Cardiac muscle cell (in vitro differentiated cells and primary cell): ENCODE measurements at places on chromosomes 2 and 18. TPM values are rescaled to one million over a fixed set of nuclear protein-coding genes. Genes with fewer than 3 reads are reported as not detected.

Gene CAPN13
- 0.17 TPM in 1 of 2 replicates, not detected in the other for polyA plus RNA-seq

Gene LIMS4
- polyA plus RNA-seq = 0.31 and 3.1 TPM in 2 replicates

GRCh38 chr2:207692206-207693065 lies 19.0 kb upstream of the CCNYL1 start:
- no peaks in the 10 kb centered on the region for H3K27me3 ChIP-seq
- no peak overlapping the region for H3K27ac ChIP-seq
- H3K36me3 ChIP-seq = no peaks in the 10 kb centered on the region

Gene COL4A4
- polyA plus RNA-seq = 0.07 and 0.16 TPM in 2 replicates

- DNase-seq = no peak
- no peaks in the 10 kb centered on the region for H3K36me3 ChIP-seq
- H3K27ac ChIP-seq = no peak overlapping the region
- H3K4me1 ChIP-seq = peaks cover 27% of the 10 kb centered on the region
- H3K4me3 ChIP-seq = no peak overlapping the region
Observed at GRCh38 chr2:205619600-205619999, 62.7 kb upstream of the NRP2 start.

GRCh38 chr2:188430705-188431104 lies 139.0 kb downstream of the GULP1 start:
- H3K27me3 ChIP-seq = no peaks in the 10 kb centered on the region
